ENCODE measurements at places on chromosomes 12 and 14.

DNA sequence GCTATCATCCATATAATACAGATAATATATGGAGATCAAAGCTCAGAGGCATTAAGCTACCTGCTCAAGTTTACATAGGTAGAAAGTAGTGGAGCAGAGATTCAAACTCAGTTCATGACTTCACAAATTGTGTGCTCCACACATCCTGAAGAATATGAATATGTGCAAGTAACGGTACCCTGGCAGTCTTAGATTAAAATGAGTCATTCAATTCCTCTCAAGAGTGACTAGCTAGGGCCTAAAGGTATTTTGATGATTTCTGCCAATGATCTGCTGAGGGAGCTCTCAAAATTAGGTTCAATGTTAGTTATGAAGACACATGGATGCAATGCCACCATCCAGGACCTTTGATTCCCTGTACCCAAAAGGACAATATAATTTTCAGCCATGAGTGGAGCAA, 58.9 kb downstream of the GRIP1 start:
- DNase-seq = no peak

- no peak for DNase-seq
Observed at GRCh38 chr12:87200289-87200979, 828.8 kb downstream of the C12orf50 start.

- peak; percentile 58 for DNase-seq
Observed at GRCh38 chr12:124466216-124467128, 100.9 kb downstream of the NCOR2 start.

DNA sequence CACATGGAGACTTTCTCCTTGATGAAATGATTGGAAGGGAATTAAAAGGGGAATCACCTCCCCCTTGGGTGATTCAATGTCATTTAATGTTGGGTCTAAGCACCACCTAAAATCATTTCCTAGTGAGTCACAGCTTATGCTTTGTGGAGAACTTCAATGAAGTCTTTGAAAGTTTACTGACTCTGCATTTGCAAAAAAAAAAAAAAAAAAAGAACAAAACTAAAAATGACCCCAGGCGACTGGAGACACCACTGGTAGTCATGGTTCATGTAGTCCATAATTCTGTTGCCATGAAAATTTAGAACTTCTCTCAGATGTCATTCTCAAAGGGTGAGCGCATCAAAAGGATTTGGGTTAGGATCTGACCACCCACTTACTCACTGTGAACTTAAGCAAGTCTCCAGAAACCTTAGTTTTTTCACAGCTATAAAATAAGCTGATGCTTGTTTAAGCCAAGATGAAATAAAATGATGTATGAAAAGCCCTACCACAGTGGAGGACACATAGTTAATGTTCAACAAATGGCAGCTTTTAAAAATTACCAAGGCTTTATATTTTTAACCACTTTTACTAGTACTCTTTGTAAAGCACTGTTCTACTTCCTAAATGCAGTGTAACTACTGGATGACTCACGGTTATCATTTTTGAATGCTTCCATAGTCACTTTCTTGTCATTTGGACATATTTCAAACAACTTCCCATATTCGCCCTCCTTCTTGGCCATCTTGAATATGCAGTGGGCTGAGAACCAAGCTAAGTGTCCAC, 18.1 kb upstream of the KSR2 start:
- DNase-seq = no peak

GRCh38 chr14:71437870-71438269, 494.4 kb upstream of the RGS6 start:
- no peak for DNase-seq

DNA sequence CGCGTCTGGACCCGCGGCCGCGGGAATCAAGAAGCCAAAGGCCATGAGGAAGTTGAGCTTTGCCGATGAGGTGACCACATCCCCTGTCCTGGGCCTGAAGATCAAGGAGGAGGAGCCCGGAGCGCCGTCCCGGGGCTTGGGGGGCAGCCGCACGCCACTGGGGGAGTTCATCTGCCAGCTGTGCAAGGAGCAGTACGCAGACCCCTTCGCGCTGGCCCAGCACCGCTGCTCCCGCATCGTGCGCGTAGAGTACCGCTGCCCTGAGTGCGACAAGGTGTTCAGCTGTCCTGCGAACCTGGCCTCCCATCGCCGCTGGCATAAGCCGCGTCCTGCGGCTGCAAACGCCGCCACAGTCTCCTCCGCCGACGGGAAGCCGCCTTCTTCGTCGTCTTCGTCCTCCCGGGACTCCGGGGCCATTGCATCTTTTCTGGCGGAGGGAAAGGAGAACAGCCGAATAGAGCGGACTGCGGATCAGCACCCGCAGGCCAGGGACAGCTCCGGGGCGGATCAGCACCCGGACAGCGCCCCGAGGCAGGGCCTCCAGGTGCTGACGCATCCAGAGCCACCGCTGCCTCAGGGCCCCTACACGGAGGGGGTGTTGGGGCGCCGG, 1.0 kb downstream of the INSM2 start:
- peak; percentile 5 for DNase-seq

DNA sequence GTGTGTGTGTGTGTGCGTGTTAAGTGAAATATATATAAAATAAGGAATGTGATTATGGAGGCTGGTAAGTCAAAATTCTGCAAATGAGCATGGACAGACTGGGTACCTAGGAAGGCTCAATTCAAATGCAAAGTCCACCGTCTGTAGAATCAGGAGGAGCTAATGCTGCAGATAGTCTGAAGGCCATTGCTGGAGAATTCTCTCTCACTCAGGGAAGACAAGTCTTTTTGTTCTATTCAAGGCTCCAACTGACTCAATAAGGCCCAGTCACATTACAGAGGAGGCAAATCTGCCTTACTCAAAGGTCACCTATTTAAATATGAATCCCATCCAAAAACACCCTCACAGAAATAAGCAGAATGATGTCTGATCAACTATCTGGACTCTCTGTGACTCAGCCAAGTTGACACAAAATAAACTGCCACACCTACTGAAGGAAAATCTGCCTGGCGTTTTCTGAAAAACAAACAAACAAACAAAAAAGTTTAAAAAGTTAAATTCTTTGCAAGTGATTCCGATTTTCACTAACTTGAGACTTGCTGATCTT, 684 bp upstream of the KLRF2 start:
- no peak for DNase-seq
